ENCODE measurements at places on chromosomes 13 and 19.

DNA sequence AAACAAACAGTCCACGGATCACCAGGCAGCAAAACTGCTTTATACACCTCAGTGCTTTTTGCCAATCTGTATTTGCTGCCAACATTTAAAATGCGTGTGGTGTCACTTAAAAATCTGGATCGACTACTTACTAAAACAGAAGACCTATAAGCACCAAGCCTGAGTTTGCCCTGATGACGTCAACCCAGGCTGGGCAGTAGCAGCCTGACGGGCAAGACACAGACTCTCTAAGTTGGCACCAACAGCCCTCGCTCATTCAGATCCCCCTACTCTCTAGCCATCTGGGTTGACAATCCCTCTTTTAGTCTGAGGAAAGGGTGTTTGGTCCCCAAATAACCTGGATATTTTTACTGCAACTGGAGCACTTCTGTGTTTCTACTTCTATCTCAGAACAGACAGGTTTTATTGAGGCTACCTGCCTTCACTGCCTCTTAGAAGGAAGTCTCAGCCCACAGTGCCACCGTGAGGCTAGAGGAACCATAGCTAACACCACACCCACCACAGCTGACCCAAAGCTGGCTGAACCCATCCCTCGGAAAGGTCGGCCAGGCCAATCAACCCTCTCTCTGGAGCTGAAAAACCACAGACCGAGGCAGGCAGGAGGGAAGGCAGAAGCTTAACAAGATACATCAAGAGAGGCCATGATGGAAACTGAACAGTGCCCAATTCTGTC, 6.9 kb downstream of the SUGP2 start:
- no peak for DNase-seq

DNA sequence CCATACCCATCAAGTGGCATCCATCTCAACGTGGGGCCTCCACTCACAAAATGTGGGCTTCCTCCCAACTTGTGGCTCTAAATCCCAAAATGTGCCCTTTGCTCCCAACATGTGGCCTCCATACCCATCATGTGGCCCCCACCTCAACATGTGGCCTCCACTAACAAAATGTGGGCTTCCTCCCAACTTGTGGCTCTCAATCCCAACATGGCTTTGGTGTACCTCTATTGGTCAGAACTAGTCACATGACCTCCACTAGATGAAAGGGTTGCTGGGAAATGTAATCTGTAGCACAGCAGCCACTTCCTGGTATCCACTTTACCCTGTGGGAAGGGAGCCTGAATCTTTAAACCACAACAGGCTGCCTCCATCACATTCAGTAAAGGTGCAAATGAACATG, 10.1 kb upstream of the ACER1 start:
- no peak for DNase-seq

DNA sequence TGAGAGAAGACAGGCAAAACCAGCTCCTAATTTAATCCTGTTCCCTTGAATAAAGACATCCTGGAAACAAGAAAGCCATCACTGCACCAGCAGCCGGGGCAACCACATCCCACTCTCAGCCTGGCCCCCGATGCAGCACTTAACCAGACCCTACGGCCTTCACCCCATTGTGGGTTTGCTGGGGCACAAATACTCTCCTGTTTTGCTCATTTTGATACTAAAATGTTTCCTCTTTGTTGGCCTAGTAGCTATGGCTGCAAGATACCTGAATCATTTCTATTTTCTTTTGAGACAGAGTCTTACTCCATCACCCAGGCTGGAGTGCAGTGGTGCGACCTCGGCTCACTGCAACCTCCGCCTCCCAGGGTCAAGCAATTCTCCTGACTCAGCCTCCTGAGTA, 28.4 kb downstream of the ANKRD27 start:
- DNase-seq: no peak

DNA sequence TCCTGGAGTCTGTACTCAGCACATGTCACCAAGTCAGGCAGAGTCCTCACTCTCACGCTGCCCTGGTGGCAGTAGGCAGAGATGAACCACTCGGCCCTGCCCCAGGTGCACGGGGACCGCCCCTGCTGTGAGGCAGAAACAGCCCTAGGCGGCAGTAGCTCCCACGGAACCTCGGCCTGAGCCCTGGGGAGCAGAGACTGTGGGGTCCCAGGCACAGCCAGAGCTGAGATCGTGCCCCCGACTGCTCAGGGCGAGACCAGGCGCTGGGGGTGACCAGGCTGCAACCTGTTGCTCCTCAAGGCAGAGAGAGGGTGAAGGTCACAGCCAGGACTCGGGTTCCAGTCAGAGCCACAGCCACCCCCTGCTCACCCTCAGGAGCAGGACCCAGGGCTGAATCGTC, 34.9 kb downstream of the AP1M1 start:
- DNase-seq: no peak

DNA sequence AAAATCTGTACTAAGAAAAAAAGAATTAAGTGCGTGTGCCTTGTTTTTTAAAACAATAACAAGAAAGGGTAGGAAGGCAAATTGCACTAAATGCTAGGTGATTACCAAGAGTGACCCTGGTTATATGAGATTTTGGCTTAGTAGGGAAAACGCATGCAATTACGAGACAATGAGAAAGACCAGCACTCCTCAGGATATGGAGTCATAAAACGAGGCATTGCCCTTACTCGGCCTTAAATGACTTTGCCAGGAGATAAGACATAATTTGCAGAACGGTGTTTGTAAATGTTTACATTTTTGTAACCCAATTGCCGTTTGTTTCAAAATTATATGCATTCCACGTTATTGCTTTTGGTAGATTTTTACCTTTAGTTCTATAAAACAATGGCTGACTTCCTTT, 179.8 kb downstream of the RBM26 start:
- no peak for DNase-seq

GRCh38 chr19:10643968-10644259, 10.2 kb upstream of the ILF3 start:
- no peak for DNase-seq

DNA sequence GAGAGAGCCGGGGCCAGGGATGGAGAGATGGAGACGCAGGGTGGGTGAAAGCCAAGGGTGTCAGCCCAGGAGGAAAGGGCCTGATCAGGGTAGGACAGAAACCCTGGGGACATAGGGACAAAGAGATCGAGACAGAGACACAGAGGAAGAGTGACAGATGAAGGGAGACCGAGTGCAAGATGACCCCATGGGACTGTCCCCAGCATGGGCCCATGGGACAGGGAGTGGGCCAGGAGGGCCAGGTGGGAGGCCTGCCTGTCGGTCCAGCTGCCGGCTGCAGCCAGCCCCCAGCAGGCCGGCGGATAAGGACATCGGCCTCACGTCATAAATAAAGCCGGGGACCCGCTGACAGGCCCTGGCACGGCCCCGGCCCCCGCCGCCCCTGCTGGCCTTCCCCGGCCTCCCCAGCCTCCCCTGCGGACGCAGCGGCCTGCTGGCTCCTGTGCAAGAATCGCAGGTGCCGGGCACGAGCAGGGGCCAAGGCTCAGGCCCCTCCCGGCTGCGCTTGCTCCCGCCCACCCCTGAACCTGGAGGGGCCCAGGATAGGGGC, 6.3 kb downstream of the REX1BD start:
- no peak for DNase-seq

GRCh38 chr13:76829572-76830327, 56.5 kb downstream of the KCTD12 start:
- DNase-seq: no peak

DNA sequence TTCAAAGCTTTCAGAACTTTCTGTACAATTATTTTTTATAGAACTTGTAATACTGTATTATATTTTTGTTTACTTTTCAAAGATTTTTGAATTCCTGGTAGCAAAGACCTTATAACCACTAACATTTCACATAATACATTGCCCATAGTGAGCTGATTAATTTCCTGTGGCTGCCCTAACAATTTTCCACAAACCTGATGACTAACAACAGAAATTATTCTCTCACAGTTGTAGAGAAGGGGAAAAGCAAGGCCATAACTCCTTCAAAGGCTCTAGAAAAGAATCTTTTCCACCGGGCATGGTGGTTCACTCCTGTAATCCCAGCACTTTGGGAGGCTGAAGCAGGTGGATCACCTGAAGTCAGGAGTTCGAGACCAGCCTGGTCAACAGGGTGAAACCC, 19.1 kb downstream of the KLF12 start:
- no peak for DNase-seq

DNA sequence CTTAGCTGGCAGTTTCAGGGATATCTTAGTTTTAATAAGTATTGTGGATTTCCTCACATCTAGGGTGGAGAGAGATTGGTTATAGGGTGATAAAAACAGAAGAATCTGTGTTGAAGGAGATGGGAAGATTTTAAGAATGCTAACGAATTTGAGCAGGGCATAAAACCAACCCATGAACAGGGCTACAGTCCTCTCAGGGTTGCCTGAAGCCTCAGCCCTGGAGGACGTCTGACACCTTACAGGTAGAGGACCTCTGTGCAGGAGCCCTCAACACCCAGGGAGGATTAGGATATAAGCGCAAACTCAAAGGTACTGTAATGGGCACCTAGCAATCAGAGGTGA, 461 bp upstream of the WASF3 start:
- no peak for DNase-seq

DNA sequence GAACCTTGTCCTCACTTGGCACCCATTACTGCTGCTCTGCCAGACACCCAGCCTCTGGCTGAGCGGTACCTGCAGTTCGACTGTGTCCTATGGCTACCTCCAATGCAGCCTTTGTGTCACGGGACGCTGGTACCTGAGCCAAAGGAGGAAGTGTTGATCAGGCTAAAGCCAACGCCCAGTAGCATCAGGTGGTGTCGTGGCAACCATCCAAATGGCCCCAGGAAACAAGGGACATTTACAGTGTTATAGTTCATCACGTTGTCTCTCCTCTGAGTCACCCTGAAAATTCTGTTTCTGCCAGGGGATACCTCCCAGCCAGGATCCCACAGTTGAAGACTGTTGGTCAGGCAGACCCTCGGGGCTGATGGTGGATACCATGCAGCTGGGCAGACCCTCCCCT, 10.1 kb downstream of the RHPN2 start:
- no peak for DNase-seq

DNA sequence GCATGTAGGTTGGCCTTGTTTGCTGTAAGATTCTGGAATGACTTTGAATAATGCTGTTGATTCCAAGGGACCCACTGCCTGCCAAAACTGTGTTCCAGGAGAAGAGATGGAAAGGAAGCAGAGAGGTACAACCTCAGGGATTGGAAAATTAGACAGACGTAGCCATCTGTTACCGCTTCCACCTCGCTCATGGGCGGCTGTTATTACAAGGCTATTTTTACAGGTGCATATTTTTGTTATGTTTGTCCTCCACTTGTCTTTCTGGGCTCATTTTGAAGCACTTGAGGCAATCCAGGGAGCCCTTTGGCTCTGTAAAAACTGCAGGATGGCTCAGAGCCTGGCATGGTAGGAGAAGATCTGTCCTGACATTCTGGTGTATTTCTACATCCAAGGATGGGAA, 276.4 kb upstream of the TMTC4 start:
- DNase-seq: no peak

GRCh38 chr13:69935043-69935442, 172.6 kb upstream of the ATXN8OS start:
- DNase-seq: no peak

GRCh38 chr13:47044842-47045241, 148.0 kb upstream of the HTR2A start:
- DNase-seq: no peak

GRCh38 chr19:4567584-4568071, 8.1 kb upstream of the SEMA6B start:
- peak; percentile 46 for DNase-seq

- DNase-seq: no peak
Measured at GRCh38 chr19:41928754-41929535, 696 bp upstream of the ERFL start.

GRCh38 chr13:97727991-97728390, 225.5 kb upstream of the IPO5 start:
- no peak for DNase-seq

- no peak for DNase-seq
Measured at GRCh38 chr19:30622276-30622675, 250.1 kb downstream of the ZNF536 start.

DNA sequence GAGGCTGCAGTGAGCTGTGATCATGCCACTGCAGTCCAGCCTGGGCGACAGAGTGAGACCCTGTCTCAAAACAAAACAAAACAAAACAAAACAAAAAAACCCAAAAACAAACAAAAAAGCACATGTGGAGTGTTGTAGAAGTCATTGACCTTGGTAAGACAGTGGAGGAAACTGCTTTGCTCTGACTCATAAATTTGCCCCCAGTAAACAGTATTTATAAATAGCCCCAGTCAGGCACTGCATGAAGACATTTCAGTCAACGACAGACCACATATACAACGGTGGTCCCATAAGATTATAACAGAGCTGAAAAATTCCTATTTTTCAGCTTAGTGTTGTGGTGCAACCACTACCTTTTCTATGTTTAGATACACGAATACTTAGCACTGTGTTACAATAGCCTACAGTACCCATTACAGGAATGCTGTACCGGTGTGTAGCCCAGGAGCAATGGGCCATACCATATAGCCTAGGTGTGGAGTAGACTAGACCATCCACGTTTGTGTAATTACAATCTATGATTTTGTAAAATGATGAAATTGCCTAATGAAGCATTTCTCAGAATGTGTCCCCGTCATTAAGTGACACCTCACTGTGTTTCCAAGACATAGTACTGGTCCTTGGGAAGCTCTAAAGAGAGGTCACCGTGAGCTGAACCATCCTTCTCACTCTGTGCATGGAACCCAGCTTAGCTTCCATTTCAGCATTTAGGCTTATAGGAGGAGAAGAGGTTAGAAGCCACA, 1.1 kb downstream of the ARL11 start:
- no peak for DNase-seq

GRCh38 chr13:97566907-97567306, 132.9 kb downstream of the RAP2A start:
- DNase-seq: no peak

GRCh38 chr19:3398114-3398899, 31.9 kb downstream of the NFIC start:
- DNase-seq: no peak

- no peak for DNase-seq
Measured at GRCh38 chr13:91659256-91660075, 261.0 kb downstream of the GPC5 start.

- DNase-seq: no peak
Measured at GRCh38 chr19:2733930-2734588, 5.8 kb downstream of the SLC39A3 start.

GRCh38 chr13:105087945-105088344, 1447.5 kb downstream of the EFNB2 start:
- DNase-seq: no peak

DNA sequence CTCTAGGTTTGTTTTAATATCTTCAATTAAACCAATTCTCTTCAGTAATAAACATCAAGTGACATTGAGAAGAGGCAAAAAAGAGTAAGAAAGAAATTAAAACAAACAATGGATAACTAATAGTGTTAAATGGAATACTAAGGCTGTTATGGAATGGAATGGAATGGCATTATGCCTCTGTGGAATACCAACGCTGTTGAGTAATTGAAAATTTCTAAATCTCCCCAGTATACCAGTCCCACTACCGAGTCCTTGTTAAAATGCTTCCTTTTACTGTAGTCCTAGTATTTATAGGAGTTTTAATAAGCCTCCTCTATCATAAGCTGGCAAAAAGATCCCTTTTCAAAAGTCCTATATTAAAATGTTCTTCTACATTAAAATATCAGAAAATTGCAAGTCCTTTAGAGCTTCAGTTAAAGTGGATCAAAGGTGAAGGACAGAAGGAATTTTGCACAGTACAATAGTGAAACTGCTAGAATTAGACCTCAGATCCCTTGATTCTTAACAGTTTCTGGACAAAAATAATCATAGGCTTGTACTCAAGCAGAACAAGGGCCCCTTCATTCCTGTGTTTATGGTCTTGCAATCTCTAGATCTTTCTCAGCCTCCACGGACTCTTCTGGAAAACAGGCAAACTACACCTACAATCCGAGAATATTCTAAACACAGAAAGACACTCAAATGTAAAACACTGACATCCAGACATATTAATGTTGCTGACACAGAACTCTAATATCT, 128.2 kb downstream of the PCDH9 start:
- no peak for DNase-seq

All from GDM1 (cell line).